ENCODE measurements at places on chromosomes 2 and 18.

GRCh38 chr2:27369471-27370025, 590 bp downstream of the EIF2B4 start:
- DNase-seq = no peak

- DNase-seq = no peak
These were observed 23.3 kb downstream of the CLASP1 start for GRCh38 chr2:121625953-121626352.

DNA sequence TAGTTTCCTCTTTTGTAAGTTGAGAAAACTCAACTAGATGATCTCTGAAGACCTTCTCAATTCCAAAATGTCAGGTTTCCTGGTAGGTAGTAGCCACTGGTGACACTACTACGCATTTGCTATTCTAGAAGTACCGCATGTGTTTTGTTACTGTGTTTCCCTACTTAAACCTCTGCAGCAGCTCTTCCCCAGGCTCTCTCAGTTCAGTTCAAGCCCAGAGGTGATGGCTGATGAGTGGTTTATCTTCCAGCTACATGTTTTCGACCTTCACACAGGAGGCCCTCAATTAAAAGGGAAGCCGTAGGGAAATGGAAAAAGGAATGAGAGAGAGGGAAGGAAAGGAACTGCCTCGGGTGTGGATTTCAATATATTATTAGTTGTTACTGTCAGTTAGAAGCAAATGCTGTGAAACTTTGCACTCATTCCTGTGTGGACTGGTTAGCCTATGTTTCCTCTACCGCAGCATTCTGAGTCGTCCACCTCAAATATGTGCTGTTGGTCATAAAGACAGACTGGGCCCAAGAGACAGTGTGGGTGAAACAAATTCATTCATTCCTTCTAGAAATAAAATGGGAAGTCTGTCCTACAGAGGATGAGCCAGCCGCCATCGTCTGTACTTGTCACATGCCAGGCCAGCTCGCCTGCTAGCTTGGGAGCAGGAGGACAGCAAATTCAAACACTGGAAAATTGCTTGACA, 455.2 kb upstream of the RAB12 start:
- no peak for DNase-seq

DNA sequence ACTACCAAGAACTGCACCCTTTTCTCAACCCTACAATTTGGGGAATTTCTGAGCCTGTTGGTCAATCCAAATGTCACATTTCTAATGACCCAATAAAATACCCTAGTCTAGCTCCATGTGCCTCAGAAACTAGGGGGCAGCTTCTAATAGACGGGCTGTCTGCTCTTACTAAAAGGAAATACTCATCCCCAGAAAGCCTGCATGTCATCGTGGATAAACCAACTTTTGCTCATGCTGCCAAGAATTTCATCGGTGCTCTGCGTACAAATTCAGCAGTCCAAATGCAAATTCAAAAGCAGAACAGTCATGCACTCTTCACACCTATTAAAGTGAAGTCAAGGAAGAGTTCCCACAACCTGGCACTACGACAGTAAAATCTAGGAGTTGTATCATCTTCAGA, 377.3 kb downstream of the LNPK start:
- no peak for DNase-seq

DNA sequence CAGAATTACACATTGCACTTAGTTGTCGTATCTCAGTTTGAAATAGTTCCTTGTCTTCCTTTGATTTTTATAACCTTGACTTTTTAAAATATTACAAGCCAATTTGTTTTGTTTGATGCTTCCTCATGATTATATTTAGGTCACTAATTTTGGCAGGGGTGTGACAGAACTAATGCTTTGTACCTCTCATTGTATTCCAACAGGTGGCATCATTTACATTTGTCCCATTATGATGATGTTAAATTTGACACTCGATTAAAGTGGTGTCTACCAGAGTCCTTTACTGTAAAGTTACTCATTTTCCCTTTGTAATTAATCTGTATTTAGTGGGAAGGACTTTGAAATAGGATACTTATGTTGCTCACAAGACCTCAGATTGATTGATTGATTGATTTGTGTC, 21.5 kb upstream of the MFSD2B start:
- no peak for DNase-seq

GRCh38 chr2:46416280-46416679, 63.1 kb upstream of the TMEM247 start:
- no peak for DNase-seq

DNA sequence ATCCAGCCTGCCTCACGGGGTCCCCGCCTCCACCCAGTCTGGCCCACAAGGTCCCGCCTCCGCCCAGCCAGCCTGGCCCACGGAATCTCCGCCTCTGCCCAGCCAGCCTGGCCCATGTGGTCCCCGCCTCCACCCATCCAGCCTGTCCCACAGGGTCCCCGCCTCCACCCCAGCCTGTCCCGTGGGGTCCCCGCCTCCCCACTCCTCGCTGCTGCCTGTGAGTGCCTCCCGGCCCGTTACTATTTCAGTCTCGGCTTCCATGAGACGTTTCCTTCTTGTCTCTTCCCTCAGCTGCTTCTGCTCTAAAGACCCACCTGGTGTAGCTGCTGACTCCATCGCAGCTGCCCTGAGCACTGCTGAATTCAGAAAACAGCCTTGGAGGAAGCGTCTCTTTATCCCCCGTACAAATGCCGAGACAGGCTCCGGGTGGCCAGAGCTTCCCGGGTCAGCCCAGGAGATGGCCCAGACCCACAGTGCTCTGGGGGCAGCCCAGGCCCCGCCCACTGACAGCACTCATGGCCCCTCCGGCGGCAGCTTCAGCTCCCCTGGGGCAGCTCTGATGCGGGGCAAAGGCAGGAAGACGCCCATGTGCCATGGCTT, 69.8 kb downstream of the NFATC1 start:
- no peak for DNase-seq

GRCh38 chr2:73892631-73893329, at the start of gene ACTG2:
Gene ACTG2, plus strand, starts transcription at chr2:73893008. Its CDS starts 8,304 bp downstream, at chr2:73901312.
- DNase-seq = no peak

DNA sequence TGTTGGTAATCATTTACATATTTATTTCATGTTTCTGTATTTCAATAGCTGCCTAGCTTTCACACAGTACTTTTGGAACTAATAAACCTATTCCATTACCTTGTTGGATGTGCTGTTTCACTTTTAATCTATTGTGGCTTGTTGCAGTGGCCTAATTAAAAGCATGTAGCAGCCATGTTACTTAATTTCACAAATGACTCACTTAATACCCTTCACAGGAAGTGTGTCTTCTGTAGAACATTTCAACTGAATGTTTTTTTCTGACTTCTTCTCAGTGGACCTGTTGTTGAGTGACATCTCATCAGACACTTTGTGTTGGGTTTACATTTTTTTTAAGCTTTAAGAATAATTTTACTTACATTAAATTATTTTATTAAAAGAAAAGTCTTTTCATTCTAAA, 260.5 kb upstream of the THUMPD2 start:
- DNase-seq = no peak

DNA sequence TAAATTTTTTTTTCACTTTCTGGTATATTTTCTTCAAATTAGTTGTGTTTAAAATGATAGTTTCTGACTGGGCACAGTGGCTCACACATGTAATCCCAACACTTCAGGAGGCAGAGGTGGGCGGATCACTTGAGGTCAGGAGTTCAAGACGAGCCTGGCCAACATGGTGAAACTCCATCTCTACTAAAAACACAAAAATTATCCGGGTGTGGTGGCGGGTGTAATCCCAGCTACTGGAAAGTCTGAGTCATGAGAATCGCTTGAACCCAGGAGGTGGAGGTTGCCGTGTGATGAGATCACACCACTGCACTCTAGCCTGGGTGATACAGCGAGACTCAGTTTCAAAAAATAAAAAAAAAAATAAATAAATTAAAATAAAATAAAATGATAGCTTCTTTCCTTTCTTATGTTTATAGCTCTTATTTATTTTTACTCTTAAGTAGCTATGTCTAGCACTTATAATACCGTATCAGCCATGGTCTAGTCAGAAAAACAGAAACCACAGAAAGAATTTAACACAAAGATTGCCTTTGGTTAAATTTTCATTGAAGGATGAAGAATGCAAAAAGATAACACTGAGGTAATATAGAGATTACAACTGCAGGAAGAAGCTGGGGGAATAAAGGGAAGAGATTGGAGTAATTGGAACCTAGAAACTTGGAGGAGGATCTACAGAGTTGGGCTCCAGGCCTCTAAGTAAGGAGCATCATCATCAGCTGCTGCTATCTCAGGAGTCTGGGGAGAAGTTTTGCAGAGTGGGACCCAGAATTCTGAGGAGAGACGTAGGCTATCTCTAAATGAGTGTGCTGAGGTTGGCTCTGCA, 54.7 kb upstream of the MBOAT2 start:
- no peak for DNase-seq

- no peak for DNase-seq
These were observed 18.6 kb downstream of the UNC80 start for GRCh38 chr2:209790066-209790728.

GRCh38 chr2:196113061-196113974, 44.7 kb upstream of the DNAH7 start:
- no peak for DNase-seq

GRCh38 chr2:98866033-98866432, 70.0 kb downstream of the CRACDL start:
- DNase-seq = no peak

GRCh38 chr2:184004948-184005672, 593.2 kb upstream of the ZNF804A start:
- no peak for DNase-seq

GRCh38 chr2:142100970-142101369, 29.8 kb downstream of the LRP1B start:
- DNase-seq = no peak

DNA sequence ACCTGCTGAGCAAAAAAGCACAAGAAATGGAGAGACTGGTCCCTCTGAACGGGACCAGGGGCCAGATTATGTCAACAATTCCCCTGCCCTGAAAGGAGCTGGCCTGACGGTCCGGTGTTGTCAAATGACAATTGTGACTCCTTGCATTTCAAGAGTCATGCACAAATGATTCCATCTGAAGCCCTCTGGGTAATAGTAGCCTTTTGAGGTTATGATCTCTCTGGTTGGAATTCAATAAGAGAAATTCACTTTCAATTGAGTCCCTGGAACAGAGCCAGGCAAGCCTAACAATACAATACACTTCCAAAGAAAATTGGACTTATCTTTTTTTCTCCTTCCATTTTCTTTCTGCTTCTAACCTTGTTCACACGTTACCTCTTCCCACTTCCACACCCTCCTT, 116.9 kb downstream of the C1D start:
- no peak for DNase-seq

DNA sequence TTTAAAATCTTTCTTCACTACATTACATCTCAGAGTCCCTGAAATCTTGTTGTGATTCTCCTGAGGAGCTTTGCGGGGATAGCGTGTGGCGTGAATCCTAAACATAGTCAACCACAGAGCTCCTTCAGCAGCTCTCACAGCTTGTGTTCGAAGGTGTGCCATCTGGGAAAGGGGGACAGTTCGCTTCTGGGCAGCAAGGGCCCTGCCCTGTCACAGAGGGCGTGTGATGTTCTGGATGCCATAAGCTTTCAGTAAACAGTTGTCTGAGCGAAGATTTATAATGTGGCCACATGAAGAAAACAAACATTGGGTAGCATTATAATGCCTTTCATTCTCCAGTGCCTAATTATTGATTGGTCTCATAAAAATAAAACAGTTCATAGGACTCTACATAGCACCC, 172.5 kb downstream of the MYO1B start:
- no peak for DNase-seq

DNA sequence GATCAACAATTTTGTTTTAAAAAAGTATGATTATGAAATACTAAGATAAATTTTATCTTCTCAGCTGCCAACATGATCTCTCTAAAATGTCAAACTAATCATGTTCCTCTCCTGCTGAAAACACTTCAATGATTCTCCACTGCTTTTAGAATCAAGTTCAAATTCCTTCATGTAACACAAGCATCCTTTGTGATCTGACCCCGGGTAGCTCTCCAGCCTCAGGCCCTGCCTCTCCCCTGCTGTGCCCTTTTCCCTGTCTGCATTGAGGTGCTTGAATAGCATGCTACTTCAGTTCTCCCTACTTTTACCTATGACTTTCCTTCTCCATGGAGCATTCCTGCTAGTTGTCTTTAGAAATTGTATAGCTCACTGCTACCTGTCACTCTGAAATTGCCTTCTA, 274.8 kb downstream of the PDE11A start:
- no peak for DNase-seq

GRCh38 chr2:42979870-42980763, 187.7 kb upstream of the HAAO start:
- DNase-seq = no peak

DNA sequence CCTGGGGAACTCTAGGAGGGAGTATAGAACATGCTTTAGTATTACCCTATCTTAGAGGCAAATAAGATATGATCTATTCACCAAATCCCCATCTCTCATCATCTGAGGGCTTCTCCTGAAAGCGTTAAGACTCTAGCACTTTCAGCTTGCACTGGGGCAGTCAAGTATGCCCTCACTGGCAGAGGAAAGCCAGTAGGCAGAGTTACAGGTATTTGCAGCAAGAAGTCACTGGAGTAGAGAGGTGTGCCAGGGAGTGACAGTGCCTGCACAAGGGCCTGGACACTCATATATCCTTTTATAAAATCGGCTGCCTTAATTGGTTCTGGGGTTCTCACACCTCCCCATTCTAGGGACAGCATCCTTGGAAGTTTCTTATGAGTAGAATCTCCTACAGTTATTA, 31.9 kb upstream of the CCDC85A start:
- no peak for DNase-seq

DNA sequence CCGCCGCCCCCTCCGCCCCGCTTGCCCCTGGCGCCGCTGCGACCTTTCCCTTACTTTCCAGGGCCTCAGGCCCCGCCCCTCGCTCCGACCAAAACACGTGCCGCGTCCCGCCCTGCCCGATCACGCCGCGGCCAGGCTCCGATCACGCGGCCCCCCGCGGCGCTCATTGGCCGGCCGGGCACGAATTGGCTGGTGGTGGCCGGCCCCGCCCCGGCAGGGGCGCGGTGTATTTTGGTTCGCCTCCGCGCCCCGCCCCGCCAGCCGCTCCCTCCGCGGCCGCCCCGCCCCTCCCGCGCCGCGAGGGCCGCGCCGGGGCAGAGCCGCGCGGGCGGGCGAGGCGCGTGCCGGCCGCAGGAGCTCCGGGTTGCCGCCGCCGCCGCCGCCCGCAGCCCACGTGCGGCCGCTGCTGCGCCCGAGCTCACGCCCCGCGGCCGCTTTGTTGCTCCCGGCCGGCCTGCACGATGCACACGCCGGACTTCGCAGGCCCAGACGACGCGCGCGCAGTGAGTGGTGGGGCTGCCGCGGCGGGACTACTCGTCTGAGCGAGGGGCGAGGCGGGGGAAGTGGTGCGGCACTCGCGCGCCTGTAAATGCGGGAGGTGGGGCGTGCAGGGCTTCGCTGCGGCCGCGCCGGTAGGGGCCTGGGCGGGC, at the start of gene KLF11:
Gene KLF11 (plus strand): TSS at position 295 of the 650 bp plus-strand sequence. CDS start 167 bp downstream, at position 462.
- peak; percentile 55 for DNase-seq

DNA sequence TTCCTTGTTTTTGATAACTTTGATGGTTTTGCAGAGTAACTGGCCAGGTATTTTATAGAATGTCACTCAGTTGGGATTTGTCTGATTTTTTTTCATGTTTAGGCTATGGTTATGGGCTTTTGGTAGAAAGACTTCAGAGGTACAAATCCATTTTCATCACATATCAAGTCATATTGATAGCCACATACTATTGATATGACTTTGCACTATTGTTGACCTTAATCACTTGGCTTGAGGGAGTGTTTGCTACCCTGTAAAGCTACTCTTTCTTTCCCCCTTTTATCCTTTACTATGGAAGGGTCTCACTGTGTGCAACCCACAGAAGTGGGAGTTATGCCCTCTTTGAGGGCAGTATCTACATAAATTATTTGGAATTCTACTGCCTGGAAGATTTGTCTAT, 109.8 kb downstream of the BABAM2 start:
- no peak for DNase-seq
